ENCODE measurements at places on chromosomes 11 and 22. TPM values are rescaled to one million over a fixed set of nuclear protein-coding genes. Genes with fewer than 3 reads are reported as not detected.

SMIM35 gene
- total RNA-seq, result under 0.01 TPM

GALNT18 gene
- 0.54 TPM for total RNA-seq

SLC36A4 gene
- total RNA-seq, result 12.1 TPM

BET1L gene
- total RNA-seq, result 27.2 TPM

UNC93B1 gene
- 44.4 TPM for total RNA-seq

SCO2 gene
- 7.3 TPM for total RNA-seq

VPREB1 gene
- 3.5 TPM for total RNA-seq

DEFB131B gene
- not detected for total RNA-seq

CCDC73 gene
- total RNA-seq, result under 0.01 TPM

TMPRSS13 gene
- 0.54 TPM for total RNA-seq

GRCh38 chr22:44181033-44181911, 547 bp downstream of the PARVG start:
- DNase-seq, result peak; percentile 89

DNA sequence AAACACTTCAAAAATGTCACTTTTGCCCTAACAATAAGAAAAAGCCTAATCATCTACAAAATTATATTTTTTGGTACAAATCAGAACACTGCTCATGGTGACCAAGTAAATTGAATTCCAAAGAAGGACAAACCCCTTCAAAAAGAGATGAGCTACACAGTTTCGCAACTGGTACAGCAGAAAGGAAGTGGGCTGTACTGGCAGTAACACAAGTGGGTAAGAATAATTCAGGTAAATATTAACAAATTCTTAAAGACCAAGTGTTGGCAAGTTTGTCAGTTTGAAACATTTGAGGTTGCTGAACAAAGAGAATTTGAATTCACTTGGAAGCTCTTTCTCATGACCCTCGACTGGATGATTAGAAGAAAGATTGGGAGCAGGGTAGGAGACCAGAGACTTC, 35.5 kb downstream of the MSANTD4 start:
- no peak for DNase-seq

GRCh38 chr11:1392561-1392960, 2.8 kb downstream of the BRSK2 start:
- DNase-seq, result no peak

- no peak for DNase-seq
Measured at GRCh38 chr22:49413551-49413950, 414.1 kb downstream of the BRD1 start.

GRCh38 chr11:35083431-35084238, 55.3 kb upstream of the CD44 start:
- peak; percentile 77 for DNase-seq

- no peak for DNase-seq
Measured at GRCh38 chr11:72758690-72759389, 6.6 kb upstream of the ARAP1 start.

- DNase-seq, result no peak
Measured at GRCh38 chr11:46611526-46612304, 5.3 kb downstream of the HARBI1 start.

GRCh38 chr22:19092725-19093124, 29.5 kb downstream of the DGCR2 start:
- DNase-seq, result no peak

- DNase-seq, result no peak
Measured at GRCh38 chr22:50710221-50710620, 27.8 kb upstream of the ACR start.

GRCh38 chr11:126378763-126379162, 23.3 kb downstream of the ST3GAL4 start:
- DNase-seq, result no peak

DNA sequence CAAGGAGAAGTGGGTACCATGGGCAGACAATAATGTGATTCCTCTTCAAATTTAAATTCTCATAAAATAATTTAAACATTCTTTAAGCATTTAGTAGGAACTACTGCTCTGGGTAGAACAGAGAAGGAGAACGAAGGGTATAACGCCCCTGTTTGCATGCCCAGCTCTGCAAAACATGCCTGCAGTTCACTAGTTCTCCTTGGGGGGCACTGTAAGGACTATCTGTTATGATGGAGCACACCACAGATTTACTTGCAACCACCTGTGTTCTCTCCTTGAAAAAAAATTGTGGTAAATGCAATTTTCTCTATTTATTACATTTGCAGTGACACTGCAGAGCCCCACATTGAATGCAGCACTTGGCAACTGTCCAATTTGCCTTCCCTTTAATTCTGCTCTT, 100.3 kb downstream of the GUCY1A2 start:
- no peak for DNase-seq

GRCh38 chr11:66227700-66228099, 40.7 kb upstream of the RAB1B start:
- DNase-seq, result no peak

- no peak for DNase-seq
Measured at GRCh38 chr11:25755918-25756584, 575.9 kb upstream of the ANO3 start.

- DNase-seq, result no peak
Measured at GRCh38 chr11:6725386-6725896, 42.3 kb upstream of the MRPL17 start.

GRCh38 chr11:9851366-9851765, 187.5 kb downstream of the SWAP70 start:
- DNase-seq, result no peak

DNA sequence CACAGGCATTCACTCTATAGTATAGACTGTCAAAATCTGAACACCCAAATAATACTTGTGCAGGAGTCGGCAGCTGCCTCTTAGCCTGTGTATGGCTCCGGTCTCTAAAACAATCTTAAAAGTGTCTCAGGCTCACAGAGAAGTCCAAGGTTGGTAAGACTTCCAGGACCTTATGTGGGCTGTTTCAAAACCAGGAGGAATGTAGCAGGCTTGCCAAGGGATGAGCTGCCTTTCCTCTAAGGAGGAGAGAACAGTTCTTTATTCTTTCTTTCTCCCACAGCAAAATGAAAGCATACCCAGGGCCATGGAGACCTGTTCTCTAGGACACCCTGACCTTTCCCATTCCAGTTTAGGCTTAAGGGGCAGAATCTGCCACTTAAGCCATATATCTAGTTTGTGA, 176.5 kb downstream of the TRPC6 start:
- DNase-seq, result no peak

- no peak for DNase-seq
Measured at GRCh38 chr11:21909145-21909544, 283.7 kb upstream of the ANO5 start.

DNA sequence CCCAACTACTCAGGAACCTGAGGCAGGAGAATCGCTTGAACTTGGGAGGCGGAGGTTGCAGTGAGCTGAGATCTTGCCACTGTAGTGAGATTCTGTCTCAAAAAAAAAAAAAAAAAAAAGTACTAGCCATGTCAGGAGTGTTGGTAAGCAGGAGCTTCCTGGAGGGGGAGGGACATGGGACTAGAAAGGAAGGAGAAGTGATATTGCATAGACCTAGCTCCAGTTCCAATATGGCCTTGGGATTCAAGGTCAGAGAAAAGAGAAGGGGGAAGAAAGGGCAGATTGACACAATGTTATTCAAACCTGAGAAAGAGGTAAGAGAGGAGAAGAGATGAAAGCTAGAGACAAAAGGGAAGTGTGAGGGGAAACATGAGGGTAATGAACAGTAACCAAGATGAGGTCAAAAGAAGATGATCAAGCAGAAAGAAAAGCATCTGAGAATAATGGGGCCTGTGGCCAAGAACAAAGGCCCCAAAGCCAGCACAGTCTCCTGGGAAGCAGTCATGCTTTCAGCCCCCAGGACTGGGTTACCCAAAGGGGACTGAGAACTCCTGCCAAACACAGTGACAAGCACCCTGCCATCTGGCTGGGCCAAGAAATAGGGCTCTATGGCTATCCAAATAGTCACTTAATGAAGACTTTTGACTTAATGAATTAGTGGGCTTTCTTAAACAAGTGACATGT, 51.7 kb upstream of the FTH1 start:
- DNase-seq, result no peak

GRCh38 chr22:37218399-37218770, 6.1 kb upstream of the SSTR3 start:
- no peak for DNase-seq

DNA sequence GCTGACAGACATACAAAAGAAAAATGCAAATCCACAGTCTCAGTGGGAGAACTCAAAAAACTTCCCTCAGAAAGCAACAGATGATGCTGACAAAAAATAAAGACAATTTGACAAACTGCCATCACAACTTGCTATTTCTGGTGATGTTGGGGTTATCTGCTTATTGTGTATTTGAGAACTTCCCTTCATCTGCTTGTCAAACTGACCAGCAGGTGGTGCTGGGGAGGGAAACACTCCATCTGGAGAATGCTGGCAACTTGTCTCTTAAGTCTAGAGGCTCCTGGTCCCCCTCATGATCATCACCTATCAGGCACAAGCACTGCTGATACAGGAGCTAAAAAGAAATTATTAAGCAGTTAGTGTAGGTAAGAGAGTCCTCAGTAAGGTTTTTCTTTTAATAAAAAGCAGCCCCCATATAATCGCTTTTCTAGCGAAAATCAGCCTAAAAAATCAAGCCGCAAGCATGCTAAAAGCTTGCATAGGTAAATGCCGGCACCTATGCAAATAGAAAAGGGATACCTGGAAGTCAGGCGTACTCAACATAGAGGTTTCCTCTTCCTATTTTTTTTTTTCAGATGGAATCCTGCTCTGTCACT, 9.8 kb upstream of the FAM111B start:
- peak; percentile 86 for DNase-seq

DNA sequence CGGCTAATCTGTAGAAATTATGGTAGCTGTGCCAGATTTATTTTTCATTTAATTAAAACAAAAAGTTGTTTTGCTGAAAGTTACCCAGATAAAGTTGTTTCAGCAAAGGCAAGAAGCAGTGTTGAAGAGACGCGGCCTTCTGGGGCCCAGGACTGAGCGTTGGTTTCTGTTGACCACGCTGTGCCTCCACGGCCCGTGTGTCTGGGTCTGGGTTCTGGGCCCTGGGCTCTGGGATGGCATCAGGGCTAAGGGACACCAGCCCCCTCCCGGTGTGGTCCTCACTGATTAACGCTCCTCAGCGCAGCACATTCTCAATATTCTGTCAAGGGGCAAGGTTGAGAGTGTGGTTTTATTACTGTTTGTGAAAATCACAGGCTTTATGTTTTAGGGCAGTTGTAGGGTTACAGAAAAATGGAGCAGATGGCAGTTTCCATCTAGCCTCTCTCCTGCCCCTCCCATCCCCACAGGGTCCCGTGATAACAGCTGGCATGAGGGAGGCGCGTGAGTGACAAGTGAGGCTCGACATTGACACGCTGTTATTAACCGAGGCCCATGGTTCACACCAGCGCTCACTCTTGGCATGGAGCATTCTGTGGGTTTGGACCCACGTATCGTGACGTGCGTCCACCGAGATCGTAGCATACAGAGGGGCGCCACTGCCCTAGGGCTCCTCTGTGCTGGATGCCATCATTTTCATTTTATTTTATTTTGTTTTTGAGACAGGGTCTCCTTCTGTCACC, 1231.4 kb downstream of the BRD1 start:
- DNase-seq, result no peak

DNA sequence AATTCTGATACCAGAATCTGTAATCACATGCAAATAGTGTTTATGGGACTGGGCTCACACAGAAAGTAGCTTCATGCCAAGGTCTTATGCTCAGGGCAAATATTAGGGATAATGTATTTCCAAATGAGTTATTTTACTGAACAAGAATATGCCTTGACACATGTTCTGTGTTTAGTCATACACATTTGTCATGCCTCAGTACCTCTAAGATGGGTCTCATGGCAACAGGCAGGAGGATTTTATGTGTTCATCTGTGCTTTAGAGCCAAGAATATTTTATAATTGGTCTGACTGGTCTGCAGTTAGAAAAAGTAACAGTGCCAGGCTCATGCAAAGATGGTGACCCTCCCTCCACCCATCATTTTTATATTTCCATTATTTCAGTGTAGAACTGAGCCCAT, 49.1 kb downstream of the JAM3 start:
- DNase-seq, result no peak

- DNase-seq, result no peak
Measured at GRCh38 chr22:35124691-35125219, 58.8 kb downstream of the ISX start.

DNA sequence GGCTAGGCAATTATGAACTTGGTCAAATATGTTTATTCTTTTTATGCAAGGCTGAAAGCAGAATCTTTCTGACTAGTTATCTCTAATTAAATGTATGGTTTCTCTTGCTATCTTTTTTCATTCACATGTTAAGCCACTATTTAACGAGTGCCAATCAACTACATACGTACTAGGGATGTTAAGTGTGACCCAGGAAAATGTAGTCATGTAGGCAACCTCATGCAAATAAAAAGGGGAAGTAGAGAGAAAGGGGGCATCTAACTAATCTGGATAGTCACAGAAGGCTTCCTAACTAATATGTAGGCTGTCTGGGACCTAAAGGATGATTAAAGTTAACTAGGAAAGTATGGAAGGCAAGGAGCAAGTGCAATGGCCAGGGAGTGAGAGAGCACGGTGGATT, 23.5 kb downstream of the TBRG1 start:
- peak; percentile 29 for DNase-seq

All from hematopoietic multipotent progenitor cell (in vitro differentiated cells).